ENCODE measurements at places on chromosomes 6 and 20.

GRCh38 chr6:1386038-1386709 is 3.2 kb upstream of the FOXF2 start:
- no peak for DNase-seq

DNA sequence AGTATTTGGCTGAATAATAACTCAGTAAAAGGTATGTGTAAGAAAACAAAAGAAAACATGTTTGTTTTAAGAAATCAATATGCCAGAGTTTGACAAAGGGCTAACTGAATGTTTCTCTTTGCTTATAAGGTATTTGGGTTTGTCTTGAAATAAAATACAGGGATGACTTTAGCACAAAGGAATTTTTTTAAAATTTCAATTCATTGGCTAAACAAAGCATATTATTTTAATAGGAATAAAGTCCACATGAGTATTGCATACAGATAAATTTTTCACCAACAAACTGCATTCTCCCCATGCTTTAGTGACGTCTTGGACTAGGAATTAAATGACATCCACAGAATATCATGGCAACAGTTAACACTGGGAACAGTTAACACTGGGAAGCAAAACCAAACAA is 480.0 kb upstream of the JAG1 start:
- no peak for DNase-seq

DNA sequence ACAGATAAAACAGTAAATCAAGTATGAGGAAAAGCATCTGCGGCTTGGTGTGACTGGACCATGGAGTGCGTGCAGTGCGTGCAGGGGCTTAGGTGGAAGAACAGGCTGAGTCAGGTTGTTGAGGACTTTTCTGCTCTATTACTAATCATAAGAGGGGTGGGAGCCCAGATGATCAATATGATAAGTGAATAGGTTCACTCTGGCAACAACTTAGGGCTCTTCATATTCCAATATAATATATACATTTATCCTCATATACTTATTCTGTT is 56.4 kb downstream of the PDE10A start:
- no peak for DNase-seq

DNA sequence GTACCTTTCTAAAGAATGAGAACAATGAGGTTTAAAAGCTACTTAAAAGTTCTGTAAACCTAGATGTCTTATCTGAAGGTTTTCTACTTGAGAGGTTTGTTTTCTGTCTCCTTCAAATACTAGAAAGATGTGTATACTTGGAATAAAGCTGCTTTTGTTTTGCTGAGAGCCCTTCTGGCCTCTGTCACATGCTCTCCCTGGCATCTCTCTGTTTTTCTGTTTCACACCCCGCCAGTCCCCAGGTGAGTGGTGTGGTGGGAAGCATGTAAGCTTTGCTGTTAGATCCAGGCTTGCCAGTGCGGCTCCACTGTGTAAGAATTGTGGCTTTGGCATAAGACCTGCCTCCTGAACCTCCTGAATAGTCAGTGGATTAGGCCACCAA is 56.8 kb downstream of the SNX9 start:
- no peak for DNase-seq

GRCh38 chr20:19625426-19625825 is 132.6 kb upstream of the RIN2 start:
- DNase-seq, result no peak

DNA sequence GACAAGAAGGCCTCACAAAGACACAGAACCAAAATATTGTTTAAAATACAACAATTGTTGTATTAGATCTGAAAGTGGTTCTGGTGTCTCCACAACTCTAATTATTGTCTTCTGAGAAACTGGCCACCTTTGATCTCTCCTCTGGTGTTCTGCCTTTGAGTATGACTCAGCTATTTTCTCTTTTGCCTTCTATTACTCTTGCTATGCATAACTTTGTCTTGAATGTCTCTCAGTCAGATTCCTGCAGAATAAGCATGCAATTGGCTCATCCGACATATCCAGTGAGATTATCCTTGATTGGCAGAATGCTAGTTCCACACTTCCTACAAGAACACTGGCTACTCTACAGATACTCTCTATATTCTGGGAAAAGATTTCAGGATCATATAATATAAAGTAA is 14.3 kb upstream of the EPM2A start:
- DNase-seq, result no peak

GRCh38 chr6:109816452-109817374 is 125.6 kb downstream of the FIG4 start:
- DNase-seq, result peak; percentile 98

GRCh38 chr20:15674253-15675060 is 898.8 kb downstream of the KIF16B start:
- peak; percentile 3 for DNase-seq

DNA sequence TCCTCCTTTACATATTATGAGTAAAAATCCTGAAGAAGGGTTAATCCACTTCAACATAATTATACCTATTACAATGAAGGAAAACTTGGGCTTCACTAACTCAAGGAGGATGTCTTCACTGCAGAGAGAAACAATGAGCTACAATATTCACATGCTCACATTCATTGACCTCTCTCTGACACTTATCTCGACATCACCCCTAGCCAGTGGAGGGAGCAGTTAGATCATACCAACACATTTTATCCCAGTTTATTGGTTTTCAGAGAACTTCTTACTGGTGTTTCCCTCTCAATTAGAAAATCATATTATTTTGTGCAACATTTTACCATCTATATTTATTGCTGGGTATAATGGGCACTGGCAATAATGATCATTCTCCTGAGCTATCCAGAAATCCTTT is 646.5 kb downstream of the TENT5A start:
- DNase-seq, result no peak

GRCh38 chr20:40241596-40242343 is 447.3 kb downstream of the MAFB start:
- DNase-seq, result peak; percentile 8
